ENCODE measurements at places on chromosomes 5 and 9.
A peak's percentile ranks its signal among the peaks of the same experiment; 100 is the strongest.

- DNase-seq: no peak
Observed at GRCh38 chr5:88502179-88503040, 233.8 kb upstream of the TMEM161B start.

DNA sequence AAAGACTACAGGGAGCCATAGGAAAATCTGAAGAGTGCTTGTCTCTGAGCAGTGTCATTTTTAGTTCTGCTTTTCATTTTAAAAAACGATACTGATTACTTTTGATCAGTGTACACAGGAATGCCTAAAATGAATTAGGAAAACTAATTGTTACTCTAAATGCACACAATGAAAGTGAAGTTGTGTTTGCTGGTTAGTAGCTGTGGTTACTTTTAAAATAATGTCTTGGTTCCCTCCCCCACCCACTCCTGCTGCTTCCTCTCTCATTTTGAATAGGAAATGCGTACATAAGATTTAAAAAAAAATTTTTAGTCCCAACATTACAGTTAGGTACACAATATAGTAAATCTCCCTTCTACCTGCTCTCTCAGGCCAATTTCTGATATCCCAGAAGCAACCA lies 47.5 kb upstream of the PLPP1 start:
- no peak for DNase-seq

- no peak for DNase-seq
Observed at GRCh38 chr5:171953860-171954701, 52.4 kb downstream of the FBXW11 start.

GRCh38 chr5:177491429-177491945 lies 5.9 kb downstream of the PDLIM7 start:
- no peak for DNase-seq

DNA sequence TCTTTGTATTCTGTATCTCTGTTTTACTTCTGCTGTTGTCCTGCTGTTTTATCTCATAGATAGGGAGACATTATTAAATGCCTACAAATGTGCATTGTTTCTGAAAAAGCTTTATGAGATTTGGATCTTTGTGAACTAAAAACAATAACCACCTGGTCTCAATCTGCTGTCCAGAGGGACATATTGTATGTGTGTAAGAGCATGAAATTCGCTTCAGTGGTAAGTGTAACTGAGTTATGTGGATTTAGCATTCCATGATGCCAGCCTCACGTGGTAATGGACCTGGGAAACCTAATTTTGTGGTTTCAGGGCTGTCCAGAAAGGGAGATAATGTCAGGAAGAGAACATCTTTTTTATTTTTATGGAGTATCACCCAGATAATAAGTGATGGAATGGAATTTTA lies 119.3 kb downstream of the GDNF start:
- no peak for DNase-seq

DNA sequence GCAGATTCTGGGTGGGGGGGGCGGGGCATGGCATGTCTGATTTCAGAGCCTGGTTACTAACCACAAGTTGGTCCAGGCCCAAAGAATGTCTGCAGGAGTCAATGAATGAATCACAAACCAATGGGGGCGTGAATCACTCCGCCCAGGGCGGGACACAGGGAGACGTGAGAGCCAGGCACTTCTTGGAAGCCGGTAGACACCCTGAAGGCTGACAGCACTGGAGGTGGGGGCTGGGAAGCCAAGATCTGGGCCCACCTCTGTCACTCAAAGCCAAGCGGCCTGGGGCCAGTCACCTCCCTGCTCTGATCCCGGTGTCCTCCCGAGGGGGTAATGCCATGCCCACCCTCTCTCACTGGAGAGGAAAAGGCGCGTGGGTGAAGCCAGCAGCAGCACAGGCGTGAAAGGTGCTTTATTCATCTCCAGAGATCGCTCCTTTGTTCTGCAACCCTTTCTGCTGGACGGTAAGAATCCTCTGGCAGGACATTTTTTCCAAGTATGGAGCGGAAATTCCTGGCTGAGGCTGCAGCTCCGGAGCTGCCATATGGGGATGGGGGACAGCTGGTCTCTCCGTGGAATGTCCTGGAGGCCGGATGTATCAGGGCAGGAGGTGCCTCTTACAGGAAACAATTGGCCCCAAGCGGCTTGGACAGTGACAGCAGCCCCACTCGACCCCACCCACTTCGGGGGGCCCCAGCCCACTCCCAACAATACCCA lies 85.0 kb downstream of the STK10 start:
- no peak for DNase-seq

DNA sequence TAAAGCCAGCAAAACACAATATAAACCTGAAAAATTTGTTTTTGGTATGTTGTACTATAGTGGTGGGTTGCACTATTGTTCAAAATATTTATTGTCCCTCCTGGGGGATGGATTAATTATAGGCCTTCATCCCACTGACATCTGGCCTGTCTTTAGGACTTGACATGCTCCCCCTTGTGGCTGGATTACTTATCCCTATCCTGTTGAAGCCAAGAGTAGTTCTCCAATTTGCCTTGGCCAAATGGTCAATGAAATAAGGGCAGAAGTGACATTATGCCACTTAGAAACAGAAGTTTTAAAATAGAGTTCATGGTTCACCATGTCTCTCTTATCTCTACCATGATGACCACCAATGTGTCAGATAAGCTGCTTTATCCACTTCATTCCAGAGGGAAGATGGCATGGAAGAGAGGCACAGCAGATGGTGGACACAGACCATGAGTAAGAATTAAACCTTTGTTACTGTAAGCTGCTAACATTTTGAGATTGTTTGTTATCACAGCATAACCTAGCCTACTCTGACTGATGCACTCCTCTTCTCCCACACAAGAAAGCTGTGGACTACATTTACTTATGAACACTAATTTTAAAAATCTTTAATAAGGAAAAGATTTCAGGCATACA lies 29.2 kb upstream of the ARHGEF28 start:
- no peak for DNase-seq

DNA sequence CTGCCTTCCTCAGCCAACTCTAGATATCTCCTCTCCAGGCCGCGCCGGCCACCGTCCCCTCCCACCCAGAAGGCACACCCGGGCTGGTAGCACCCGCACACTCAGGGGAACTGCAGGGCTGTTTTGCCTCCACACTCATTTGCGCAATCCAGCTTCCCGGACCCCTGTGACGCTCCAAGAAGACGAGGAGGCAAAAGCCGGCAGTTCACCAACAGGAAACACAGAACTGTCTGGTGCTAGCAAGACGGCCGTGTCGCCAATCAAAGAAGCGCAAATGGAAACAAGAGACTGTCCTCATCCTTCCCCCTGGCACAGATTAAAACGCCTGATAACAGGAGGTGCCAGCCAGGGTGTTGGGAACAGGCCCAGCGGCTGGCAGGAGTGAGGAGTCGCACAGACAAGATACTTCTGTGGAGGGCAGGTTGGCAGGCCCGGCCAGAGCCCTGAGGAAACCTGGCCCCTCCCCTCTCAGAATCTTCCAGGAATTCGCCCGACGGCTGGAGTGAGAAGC lies 7.8 kb downstream of the AGPAT2 start:
- no peak for DNase-seq

- DNase-seq: peak; percentile 3
Observed at GRCh38 chr9:126470241-126470993, 143.3 kb upstream of the LMX1B start.

All from stimulated activated CD4-positive, alpha-beta T cell treated with anti-CD3 and anti-CD28 coated beads, TNF-alpha, amount 100 ng/mL, for 1 hour (primary cell).